Stimulated activated CD4-positive, alpha-beta T cell treated with anti-CD3 and anti-CD28 coated beads, Interleukin-1b, Interleukin-23, amount 100 ng/mL, for 48 hours (primary cell): ENCODE measurements at places on chromosomes 5 and 9.

DNA sequence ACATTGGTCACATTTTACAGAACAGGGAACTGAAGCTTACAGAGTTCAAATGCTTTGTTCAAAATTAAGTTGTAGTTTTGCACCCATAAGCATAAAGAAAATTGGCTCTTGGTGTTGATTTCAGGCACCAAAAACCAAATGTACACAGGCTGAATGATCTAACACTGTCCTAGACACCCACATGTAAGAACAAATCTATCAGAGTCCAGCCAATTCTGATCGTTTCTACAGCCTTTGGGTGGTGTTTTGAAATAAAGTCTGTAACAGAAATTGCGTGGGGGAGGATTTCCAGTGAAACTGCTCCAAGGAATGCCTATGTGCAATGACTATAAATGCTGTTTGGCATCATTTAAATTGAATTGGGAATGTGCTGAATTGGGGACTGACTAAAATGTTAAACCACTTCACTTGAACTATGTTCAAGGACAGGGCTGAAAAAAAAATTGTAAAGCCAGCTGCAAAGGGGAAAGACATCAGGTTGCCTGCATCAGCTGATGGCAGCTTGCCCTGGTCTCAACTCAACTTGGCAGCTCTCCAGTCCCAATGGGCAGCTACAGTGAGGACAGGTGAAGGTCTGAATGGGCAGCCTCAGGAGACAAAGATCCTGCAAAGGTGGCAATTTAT lies 92.2 kb upstream of the TRPC7 start:
- DNase-seq: no peak

DNA sequence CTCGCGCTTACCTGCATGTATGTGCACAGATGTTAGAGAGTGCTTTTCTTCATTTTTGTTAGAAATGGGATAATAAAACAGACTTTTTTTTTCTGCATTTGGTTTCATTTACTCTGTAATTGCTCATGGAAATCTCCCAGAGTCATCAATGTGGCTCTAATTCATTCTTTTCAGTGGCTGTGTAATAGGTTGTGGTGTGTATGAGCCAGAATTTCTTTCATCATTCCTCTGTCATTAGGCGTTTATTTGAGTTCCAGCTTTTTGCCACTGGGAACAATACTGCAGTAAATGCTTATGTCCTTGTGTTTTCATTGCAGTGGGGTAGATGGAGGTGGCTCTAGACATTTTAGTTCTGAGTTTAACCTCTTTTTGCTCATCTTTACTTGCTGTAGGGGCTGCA lies 118.9 kb downstream of the NXNL2 start:
- DNase-seq: no peak

- no peak for DNase-seq
Observed at GRCh38 chr9:114033397-114034103, 44.5 kb downstream of the AMBP start.

DNA sequence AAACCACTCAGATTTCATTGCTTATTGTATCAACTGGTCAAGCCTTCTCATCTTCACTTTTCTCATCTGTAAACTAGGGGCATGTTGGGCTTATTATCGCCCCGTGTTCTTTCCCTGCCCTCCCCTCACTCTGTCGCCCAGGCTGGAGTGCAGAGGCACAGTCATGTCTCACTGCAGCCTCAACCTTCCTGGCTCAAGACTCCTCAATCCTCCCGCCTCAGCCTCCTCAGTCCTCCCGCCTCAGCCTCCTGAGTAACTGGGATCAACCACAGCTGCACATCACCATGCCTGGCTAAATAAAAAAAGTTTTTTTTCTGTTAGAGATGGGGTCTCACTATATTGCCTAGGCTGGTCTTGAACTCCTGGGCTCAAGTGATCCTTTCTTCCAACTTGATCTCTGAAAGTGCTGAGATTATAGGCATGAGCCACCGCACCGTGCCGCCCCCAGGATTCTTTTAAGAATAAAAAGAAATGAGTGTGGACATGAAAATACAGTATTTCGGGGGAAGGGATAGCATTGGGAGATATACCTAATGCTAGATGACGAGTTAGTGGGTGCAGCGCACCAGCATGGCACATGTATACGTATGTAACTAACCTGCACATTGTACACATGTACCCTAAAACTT lies 2.0 kb downstream of the MAML1 start:
- no peak for DNase-seq

GRCh38 chr5:369151-369868 lies 47.8 kb downstream of the AHRR start:
- no peak for DNase-seq

- DNase-seq: peak; percentile 65
Observed at GRCh38 chr9:134165357-134166315, 1.3 kb upstream of the RNU6ATAC start.

DNA sequence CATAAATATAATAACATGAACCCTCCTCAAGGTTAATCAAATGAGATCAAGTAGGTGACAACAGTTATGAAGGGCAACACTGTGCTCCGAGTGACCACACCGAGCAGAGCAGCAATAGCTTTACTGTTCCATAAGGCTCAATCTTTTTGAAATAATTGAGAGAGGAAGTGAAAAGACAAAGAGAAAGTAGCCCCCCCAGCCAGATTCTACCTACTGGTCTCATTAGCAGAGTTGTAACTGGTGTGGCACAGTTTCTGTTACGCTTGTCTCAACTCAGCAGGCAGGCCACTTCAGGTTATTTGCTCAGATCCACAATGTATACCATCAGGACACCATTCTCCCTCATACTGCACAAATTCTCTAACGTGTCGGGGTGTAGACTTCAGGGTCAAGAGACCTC lies 14.0 kb downstream of the PRUNE2 start:
- no peak for DNase-seq

DNA sequence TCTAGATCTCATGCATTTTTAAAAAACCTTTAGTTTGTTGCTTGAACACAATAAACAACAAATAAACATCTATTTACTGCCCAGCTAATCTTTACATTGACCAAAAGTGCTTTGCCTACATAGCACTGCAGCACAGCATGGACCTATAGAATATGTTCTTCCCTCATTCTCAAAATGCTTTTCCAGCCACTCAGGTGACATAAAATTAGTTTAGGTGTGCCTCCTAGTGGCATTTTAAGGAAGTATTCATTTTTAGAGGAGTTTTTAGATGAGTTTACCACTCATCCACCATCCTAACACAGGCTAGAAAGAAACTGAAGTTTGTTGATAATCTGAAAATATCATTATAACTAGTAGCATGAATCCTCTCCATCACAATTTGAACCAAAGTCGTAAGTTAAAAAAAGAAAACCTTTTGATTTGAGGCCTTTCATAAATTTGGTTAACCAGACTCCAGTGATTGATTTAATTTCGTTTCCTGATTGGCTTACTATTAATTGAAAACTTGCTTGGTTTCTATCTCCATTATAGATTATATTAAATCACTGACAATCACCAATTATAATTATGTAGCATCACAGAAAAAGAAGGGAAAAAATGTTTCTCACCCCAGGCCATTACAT lies 12.6 kb downstream of the PLGRKT start:
- no peak for DNase-seq

GRCh38 chr5:171577042-171577758 lies 157.8 kb downstream of the FGF18 start:
- DNase-seq: no peak

DNA sequence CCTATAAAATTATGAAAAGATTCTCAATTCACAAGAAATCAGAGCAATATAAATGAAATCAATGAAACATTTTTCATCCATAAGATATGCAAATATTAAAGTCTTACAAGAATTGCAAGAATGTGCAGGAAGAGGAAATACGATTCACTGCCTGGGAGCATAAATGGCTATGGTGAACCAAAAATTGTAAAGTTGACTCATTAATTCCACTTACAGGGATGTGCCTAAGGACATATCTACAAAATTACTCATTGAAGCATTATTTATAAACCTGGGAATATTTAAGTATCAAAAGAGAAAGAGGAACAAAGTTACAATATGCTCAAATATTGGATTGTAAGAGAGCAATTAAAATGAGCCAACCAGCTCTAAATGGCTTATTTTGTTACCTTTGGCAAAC lies 6.9 kb upstream of the NIPSNAP3A start:
- DNase-seq: no peak

DNA sequence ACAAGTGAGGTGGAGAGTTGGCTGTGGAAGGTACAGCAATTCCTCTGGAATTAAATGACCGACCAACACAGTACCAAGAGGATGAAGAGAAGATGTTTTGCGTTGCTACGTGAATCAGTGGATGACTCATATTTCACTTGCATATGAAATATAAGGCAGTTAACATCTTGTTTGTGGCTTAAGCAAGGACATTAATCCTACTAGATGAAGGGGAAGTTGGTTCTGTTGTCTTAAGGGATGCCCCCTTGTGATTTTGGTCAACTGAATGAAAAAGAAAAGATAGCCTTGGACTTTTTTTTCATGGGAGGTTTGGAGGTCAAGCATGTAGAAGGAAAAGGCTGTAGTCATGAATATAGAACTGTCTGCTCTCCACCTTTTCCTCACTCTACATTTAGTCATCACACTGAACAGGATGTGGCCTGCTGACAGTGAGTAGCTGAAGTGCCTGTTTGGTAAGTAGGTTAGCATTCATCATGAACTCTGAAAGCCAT lies 33.9 kb downstream of the VLDLR start:
- peak; percentile 52 for DNase-seq

DNA sequence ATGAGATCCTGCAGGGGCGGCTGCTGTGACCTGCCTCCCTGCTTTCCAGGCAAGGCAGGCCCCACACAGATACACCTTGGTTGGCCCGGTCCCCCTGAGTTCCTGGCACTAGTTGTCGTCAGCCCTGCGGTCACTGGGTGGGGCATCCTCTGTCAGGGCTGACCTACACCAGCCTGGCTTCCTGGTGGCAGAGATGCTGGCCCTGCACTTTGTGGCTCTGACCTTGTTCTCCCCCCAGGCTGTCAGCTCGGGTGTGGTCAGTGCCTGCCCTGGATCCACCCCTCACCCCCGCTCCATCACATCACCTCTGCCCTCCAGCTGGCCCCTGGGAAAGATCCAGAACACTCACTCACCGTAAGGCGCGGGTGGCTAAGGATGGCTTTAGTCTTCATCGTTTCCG lies 74.1 kb downstream of the PHF2 start:
- no peak for DNase-seq
